ENCODE measurements at places on chromosomes 6 and 20.

DNA sequence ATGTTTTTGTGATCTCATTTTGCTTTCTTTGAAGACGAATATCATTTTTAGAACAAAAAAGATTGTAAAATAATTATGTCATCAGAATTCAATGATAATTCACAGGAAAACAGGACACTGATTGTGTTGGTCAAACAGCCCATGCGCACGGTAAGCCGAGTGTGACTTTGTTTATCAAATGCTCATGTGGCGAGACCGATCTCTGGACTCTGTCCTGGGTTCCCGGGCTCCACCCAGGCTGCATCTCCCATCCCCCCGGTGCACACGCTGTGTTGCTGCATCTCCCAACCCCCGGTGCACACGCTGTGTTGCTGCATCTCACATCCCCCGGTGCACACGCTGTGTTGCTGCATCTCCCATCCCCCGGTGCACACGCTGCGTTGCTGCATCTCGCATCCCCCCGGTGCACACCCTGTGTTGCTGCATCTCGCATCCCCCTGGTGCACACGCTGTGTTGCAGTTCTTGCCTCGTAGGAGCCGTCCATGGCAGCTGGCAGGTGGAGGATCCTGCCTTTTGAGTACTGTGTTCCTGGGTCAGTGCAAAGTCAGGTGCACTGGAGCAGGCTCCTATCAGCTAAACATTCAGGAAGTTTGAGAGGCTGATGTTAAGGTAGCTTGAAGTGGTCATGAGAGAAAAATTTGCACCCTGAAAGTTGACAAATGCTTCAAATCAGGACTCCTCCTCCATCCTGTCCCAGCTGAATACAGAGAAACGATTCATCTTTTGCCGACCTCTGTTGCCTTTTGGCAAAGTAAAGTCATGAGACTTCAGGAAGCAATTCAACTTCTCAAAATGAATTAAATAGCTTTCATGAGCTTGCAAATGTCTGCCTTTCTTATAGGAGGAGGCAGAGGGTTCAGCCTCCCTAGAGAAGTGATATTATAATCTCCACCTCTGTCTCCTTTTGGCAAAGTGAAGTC is 77.1 kb upstream of the FRMD1 start:
- no peak for DNase-seq

DNA sequence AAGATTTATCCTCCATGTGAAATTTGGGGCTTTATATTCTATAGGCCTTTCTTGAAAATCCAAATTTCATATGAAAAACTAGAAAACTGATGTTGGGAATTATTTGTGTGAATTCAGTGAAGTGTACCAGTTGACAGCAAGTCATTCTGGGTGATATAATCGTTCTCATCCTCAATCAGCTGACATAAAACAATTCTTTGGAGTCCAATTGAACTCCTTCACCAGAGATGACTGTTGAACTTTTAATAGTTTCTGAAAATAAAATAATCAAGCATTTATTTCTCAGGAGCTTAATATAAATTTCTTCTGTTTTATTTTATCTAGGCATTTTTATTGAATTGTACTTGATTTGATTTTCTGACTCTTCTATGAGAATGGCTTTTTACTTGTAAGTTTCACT is 92.6 kb downstream of the ADGRB3 start:
- no peak for DNase-seq

DNA sequence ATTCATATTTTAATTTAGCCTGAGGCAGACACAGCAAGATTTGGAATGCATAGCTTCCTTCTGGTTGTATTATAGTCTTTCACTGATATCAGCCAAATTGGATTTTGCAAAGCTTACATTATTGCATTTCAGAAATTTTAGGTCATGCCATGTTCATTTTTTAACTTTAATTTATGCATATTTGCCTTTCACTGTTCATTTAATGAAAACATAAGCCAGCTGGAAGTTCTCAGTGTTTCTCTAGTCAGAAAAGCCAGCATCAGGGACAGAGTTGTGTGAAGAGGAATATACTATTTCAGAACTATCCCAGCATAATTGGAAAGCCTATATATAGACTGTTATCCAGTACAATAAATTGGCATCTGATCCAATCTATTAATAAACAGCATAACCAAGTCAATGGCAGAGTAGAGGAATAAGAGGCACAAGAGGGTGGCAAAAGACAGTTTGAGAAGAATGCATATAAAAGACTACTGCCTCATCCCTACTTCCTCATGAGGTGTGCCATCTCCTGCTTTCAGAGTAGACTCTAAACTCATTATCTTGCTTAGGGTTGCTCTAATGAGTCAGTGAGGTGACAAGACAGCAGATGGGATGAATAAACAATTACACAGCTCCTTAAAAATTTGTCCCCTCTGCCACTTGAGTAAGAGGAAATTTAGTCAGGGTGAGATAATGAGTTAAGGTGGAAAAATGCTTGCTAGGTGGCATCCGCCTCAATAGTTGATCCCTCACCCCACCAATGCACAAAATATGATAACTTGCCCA is 159.8 kb upstream of the HCRTR2 start:
- DNase-seq, result no peak

DNA sequence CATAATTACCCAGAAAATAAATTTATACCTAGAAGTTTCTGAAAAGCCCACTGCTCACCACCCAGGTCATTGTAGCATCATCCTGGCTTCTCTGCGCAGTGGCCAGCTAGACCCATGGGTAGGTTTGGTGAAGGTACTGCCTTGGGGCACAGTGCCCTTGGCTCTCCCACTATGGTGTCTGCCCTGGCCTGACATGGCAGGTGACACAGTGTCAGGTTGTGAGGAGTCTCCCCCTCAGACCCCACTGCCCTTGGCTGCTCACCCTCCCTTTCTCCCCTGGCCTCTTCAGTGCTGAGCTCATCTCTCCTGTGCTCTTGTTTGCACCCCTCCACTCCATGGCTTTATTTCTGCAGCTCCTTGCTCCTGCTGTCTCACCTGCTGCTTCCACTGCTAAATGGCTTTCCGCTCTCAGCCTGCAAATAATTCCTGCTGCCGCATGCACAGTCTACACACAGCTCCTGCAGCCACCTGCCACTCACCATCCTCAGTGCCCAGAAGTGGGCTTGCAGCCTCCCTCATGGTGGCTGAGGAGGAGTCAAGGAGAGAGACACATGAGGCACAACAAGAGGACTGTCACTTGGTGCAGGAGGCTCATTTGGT is 313.4 kb upstream of the MOCS1 start:
- DNase-seq, result no peak

GRCh38 chr6:162849269-162849668 is 121.5 kb downstream of the PACRG start:
- DNase-seq, result no peak

GRCh38 chr20:7470912-7471311 is 469.3 kb downstream of the HAO1 start:
- DNase-seq, result no peak

DNA sequence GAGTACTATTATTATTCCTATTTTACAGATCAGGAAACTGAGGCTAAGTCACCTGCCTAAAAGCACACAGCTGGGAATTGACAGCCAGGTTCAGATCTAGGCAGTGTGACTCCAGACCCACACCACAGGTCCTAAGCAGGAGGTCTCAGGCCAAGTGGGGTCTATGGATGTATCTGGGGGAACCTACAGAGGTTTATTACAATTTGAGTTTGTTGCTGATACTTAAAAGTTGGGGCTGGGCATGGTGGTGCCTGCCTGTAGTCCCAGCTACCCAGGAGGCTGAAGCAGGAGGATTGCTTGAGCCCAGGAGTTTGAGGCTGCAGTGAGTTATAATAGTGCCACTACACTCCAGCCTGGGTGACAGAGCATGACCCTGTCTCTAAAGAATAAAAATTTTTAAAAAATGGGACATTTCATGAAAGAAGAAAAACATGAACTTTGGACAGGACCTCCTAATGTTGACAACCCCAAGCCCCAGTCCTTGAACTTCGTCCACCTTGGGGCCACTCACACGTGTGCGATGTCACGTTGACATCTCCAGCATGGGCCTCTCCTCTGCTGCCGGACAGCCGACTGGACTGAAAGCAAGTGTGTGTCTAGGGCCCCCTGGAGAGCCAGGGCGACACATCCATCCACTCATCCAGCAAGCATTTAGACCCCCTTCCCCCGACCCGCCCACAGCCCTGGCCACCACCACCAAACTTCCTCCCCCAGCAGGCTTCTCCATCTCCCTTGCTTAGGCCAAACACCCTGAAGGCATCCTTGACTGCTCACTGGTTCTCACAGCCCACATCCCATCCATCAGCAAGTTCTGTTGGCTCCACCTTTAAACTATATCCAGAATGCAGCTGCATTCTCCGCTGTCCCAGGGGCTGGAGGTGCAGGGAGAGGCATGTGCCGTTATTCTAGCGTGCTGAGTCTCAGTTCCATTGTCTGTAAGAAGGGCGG is 40.0 kb downstream of the NOL4L start:
- DNase-seq, result no peak

DNA sequence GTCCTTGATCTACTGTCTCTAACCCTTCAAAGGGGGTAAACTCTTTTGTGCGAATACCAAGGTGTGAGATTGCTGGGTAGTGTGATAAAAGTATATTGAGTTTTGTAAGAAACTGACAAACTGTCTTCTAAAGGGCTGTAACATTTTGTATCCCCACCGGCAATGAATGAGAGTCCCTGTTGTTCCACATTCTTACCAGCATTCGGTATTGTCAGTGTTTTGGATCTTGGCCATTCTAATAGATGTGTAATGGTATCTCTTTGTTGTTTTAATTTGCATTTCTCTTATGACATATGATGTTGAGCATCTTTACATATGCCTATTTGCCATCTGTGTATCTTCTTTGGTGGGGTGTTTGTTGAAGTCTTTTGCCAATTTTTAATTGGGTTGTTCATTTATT is 1090.7 kb downstream of the KIF16B start:
- DNase-seq, result no peak

- no peak for DNase-seq
Measured at GRCh38 chr20:20454850-20455627, 87.1 kb downstream of the INSM1 start.

DNA sequence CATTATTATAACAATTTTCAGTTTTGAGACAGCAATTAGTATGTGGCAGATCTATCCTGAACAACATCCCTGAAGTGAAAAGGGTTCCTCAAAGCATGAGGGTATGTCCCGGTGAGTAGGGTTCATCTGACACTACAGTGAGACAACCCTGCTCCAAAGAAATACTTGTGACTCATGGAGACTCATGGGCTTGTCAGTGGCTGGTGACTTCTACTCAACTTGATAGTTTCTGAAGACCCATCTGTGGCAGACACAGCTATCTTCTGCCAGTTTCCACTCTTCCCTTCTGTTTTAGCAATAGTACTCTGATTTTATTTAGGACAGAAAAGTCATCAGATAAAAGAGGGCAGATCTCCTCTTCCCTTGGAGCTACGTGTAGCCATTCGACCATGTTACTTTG is 41.4 kb downstream of the MAP3K7 start:
- no peak for DNase-seq

DNA sequence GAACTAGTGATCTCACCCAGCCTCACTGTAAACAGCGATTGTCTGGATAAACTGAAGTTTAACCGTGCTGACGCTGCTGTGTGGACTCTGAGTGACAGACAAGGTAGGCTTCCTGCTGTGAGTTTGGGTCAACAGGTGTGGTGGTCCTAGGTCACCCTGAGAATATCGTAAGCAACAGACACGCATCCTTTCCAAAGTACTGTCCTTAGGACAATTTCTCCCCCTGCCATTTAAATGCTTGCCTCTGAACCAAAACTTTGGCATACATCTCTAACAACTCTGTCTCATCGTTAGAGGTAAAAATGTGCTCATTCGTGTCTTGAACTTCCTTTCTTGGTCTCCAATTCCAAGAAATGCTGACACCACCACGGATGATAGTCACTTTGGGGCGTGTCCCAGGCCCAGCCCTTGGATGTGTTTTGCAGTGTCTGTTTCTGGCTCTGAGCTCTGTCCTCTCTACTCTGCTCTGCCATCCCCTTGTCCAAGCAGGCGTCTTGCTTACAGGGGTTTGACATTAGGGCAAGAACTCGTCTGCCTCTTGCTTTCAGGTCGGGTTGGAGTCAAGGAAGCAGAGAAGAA is 95.5 kb downstream of the EYA2 start:
- DNase-seq, result no peak

- DNase-seq, result no peak
Measured at GRCh38 chr6:127481628-127482027, 22.4 kb upstream of the KIAA0408 start.

DNA sequence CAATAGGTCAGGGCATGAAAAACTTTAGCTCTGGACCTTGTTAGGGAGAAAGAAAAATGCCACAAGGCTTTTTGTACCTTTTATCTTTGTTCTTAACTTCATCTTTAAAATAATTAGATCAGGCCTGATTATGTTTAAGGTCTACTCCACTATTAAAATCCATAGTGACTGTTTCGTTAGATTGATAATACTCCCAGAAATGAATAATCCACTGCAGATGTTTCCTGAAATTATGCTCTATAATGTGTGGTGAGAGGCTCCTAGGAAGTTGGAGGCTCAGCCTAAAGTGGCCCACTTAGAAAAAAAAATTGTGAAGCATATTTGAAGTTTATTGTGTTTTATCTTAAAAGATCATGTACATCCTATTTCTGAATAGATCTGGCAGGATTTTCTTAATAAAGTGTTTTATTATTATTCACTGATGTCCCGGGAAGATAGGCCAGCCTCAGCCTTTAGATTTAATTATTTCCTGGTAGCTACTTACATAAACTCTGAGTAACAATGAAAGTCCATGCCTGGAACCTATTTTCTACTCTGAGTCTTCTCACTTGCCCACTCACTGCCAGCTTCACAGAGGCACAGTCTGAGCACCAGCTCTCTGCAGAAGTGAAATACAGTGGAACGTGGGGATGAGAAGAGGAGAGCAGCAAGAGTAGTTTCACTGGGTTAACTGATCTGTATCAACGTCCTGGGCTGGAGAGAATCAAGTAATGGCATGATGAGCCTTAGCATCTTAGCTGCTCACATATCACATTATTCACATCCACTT is 126.8 kb upstream of the TMEM170B start:
- no peak for DNase-seq

GRCh38 chr6:116246089-116246488 is 7.8 kb downstream of the TSPYL4 start:
- no peak for DNase-seq

DNA sequence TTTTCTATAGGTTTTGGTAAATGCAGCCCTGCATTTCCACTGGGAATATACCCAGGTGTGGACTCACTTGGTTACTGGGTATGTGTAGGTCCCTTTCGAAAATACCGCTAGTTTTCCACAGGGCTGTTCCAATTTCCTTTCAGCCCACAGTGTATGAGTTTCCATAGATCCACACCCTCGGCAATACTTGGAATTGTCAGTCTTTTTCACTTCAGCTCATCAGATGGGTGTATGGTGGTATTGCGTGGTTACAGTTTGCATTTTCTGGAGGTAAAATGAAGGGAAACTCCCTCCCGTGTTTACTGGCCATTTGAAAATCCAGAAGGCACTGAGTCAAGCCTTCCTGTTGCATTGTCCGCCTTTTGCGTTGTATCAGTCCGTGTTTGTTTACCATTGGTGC is 453.6 kb downstream of the CDH26 start:
- no peak for DNase-seq

GRCh38 chr20:62721511-62722370 is 13.1 kb downstream of the NTSR1 start:
- DNase-seq, result no peak

- no peak for DNase-seq
Measured at GRCh38 chr6:138671351-138671750, 102.2 kb upstream of the CCDC28A start.
